ENCODE measurements at places on chromosomes 11 and 22.
A peak's percentile ranks its signal among the peaks of the same experiment; 100 is the strongest.

- no peak for DNase-seq
These were observed 50.5 kb downstream of the RBX1 start for GRCh38 chr22:41001722-41002122.

DNA sequence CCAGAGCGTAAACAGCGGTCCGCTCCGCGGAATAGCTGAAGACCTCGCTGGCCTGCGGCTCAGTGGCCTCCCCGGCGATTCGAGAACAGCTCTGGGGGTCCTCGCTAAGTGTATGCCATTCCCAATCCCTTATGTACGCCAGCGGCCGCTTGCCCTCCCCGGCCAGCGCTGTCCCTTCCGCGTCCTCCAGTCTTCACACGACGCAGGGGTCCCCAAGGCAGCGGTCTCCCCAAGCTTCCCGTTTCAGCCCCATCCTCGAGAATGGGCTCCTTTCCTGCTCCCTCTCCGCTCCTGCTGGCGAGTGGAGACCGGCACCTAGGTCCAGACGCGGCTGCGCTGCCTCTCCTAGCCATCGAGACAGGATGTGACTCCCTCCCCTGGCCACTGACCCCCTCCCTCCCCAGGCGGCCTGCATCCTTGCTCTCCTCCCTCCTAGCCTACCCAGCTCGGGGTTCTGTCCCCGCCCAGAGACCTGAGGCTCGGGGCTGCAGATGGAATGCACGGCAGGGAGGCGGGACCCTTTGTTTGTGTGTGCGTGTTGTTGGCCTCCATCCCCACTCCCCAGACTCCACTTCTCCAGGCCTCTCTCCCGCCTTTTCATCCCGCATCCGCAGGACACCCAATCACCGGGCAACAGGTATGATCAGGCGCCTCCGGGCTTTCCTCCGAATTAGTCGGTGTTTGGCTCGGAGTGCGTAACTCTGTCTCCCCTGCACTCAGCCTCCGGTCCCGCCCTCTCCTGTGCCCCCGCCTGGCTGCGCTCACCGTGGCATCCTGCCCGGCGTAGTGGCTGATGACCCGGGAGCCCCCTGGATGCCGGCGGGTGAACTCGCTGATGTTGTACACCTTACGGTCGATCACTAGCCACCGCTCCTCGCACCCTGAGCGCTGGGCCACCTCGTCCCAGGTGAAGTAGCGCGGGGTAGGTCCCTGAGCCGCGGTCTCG, 740 bp downstream of the FADS1 start:
- peak; percentile 76 for DNase-seq

DNA sequence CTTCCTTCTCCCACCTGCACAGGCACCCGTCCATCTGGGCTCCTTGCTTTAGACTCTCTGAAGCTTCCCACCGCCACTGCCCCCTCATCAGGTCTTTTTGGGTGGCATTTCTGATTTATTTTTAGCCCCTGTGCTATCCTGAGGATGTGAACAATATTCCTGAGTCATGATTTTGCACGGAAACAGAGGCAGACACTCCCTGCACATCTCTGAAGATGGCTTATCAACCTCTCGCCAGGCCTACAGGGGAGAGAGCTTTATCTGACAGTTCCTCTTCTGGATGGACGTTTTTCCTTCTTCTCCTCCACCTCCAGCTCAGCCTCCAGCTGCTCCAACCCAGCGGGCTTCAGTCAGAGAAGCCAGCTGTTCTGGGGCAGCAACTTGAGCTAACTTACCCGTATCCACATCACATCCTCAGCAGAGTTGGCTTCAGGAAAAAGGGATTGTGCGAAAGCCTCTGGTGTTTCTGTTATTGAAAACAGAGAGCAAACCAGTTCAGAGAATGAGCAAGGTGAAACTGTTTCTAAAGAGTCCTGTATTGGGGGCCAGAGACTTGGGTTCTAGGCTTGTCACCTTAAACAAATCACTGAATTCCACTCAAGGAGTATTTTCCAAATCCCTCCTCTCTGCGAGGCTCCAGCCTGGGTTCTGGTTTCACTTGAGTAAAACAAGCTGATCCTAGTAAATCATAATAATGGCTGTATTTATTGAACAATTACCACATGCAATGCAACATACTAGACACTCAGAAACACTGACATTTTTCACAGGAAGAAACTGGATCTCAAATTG, 33.1 kb upstream of the ETS1 start:
- no peak for DNase-seq

DNA sequence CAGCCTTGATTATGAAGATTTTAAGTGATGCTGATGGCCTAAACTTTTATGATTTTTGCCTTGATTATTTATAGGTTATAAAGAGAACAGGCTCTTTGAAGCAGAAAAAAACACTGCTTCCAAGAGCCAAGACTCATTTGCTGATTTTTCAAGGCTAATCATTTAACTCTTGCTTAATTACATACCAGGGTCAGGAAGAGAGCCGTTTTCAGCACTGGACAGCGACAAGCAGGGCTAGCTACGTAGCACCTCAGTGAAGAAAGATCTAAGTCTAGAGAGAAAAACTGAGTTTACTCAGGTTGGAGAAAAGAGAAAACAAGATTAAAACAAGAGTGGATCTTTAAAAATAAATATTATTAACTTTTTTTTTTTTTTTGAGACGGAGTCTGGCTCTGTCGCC, 615.4 kb upstream of the B3GAT1 start:
- no peak for DNase-seq

GRCh38 chr22:46619830-46620501, at the start of gene GRAMD4:
Gene GRAMD4, plus strand, starts transcription at chr22:46620386. Its CDS starts 6,414 bp downstream, at chr22:46626800.
- no peak for DNase-seq

- no peak for DNase-seq
These were observed 3.2 kb upstream of the THY1 start for GRCh38 chr11:119426142-119426541.

- peak; percentile 81 for DNase-seq
These were observed 38.3 kb upstream of the CREB3L1 start for GRCh38 chr11:46238967-46239800.

- DNase-seq: no peak
These were observed 147.6 kb downstream of the MIAT start for GRCh38 chr22:26804911-26805539.

GRCh38 chr22:36386351-36386899, 1.3 kb downstream of the MYH9 start:
- peak; percentile 83 for DNase-seq

- DNase-seq: no peak
These were observed 84.9 kb upstream of the TRIM77 start for GRCh38 chr11:89625171-89625570.

DNA sequence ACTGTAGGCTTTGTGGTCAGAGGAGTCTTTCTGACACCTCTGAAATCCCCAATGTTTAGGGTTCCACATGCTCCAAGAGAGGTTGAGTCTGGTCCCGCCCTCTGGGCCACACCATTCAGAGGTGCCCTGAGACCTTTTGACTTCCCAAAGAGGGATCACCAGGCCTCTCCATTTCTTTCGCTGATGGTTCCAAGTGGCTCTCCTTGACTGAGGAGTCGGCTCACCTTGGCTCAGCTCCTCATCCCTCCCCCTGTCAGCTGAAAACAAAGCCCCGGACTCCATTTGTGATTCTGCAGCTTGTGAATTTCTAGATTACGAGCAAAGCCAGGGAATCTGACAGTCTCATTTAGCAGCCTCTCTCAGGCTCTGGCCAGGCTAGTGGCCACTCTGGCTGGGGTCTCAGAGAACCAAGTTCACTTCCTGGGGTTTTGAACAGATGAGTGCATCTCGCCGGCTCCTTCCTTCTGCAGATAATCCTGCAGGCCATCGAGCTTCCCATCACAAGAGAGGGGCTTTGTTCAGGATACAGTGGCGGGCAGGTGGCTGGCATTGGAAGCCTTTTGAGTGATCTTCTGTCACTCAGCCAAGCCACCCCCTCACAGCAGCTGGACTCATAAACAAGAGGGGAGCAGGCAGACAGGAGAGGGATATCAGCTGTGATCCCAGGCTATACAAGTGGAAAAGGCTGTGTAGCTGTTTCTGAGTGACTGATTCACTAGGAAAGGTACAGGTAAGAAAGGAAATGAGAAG, 102.9 kb downstream of the TRIM29 start:
- DNase-seq: no peak

DNA sequence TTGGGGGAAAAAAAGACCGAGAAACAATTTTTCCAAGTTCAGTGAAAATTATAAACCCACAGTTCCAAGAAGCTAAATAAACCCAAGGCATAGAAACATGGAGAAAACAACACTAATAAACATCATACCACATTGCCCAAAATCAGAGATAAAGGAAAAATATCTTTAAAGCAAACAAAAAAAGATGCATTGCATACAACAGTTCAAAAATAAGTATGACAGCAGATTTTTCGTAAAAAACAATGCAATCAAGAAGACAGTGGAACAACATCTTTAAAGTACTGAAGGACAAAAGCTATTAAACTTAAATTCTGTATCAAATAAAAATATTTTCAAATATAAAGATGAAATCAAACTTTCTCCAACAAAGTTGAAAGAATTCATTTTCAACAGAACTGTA, 921.3 kb downstream of the METTL15 start:
- no peak for DNase-seq

DNA sequence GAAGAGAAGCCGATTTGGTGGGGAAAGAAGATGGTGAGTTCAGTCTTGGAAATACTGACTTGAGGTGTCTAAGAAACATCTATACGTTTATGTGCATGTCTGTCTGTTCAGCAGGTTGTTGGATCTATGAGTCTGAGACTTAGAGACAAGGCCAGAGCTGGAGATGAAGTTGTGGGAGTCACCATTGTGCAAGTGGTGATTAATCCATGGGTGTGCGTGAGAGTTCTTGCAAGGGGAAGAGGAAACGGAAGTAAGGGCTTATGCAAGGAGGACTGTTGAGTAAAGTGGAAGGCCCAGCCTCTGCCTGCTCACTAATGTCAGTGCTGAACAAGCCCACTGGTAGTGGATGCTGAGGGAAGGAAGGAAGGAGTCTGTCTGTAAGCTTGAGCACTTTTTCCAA, 9.7 kb downstream of the TMEM45B start:
- DNase-seq: no peak

- DNase-seq: no peak
These were observed 1412.2 kb downstream of the BRD1 start for GRCh38 chr22:48415520-48415919.

- no peak for DNase-seq
These were observed 14.4 kb downstream of the TIMP3 start for GRCh38 chr22:32815943-32816342.

GRCh38 chr11:33869481-33870422, 22.1 kb downstream of the LMO2 start:
- peak; percentile 24 for DNase-seq

GRCh38 chr11:47864901-47865300, 16.8 kb upstream of the NUP160 start:
- no peak for DNase-seq

DNA sequence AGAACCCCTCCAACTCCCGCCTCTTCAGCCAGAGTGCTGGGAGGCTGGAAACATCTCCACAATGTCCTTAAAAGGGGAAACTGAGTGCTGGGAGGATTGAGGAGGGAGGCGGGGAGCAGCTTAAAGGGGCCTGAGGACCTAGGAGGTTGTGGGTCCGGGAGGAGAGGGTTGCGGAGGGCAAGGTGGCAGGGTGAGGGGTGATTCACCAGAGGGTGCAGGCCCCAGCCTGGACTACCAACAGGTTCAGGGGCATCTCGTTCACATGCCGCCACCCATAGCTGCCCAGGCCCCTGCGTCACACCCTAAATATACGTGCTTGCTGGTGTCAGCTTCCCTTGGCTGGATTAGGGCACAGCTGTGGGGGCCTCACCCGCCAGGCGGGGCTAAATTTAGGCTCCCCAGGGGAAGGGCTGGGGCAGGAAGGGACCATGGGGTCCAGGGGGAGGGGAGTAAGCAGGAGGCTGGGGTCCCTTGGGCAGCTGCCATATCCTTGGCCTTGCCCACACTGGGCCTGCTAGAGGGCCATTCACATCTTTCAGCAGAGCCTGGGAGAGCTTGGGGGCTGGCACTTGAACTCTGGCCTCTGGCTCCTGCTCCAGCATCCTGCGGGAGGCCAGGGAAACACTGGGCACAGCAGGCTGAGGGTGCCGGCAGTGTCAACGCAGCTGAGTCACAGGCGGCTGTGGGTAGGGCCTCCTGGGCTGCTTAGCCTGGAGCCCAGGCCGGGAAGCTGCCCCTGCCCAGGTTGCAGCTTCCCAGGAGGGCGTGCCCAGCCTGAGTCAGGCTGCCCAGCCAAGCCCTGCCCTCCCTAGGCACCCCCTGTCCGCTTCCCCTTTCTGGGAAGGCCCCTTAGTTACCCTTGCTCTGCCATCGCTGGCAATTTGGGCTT, 1.3 kb downstream of the EHBP1L1 start:
- peak; percentile 46 for DNase-seq

- no peak for DNase-seq
These were observed 74.1 kb downstream of the PRSS23 start for GRCh38 chr11:86874304-86875056.

- DNase-seq: no peak
These were observed 25.8 kb upstream of the SLC22A12 start for GRCh38 chr11:64564947-64565889.

GRCh38 chr11:41250408-41250935, 209.0 kb downstream of the LRRC4C start:
- DNase-seq: no peak

- DNase-seq: peak; percentile 33
These were observed 8.5 kb upstream of the CHRDL2 start for GRCh38 chr11:74739546-74740270.

GRCh38 chr11:10824888-10825287, 16.2 kb upstream of the EIF4G2 start:
- no peak for DNase-seq

- no peak for DNase-seq
These were observed 69.3 kb downstream of the SEZ6L start for GRCh38 chr22:26238596-26238995.

- DNase-seq: no peak
These were observed 40.0 kb upstream of the PHOX2A start for GRCh38 chr11:72283947-72284346.

DNA sequence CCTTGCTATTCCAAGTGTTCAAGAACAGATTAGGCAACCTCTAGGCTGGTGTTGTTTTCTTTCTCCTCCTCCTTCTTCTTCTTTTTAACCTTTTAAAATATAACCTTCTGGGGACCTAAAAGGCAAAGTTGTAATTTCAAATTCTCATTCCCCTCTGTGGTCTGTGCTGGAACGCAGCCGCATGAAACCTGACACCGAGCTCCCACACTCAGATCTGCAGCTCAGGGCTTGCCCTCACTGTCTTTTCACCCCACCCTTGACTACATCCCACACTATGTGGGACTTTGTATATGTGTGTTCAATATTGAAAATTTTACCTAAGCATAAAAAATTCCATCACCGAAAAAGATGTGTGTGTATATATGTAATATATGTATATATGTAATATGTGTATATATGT, 62.0 kb upstream of the ARHGAP42 start:
- DNase-seq: no peak

- DNase-seq: no peak
These were observed at the start of gene OR51E2 for GRCh38 chr11:4697585-4697984. Gene OR51E2, minus strand, starts transcription at chr11:4697853. Its CDS starts 15,142 bp downstream, at chr11:4682711.
